ENCODE measurements at places on chromosomes 2 and 18.

- DNase-seq, result no peak
Observed at GRCh38 chr2:104889291-104889959, 35.5 kb downstream of the POU3F3 start.

DNA sequence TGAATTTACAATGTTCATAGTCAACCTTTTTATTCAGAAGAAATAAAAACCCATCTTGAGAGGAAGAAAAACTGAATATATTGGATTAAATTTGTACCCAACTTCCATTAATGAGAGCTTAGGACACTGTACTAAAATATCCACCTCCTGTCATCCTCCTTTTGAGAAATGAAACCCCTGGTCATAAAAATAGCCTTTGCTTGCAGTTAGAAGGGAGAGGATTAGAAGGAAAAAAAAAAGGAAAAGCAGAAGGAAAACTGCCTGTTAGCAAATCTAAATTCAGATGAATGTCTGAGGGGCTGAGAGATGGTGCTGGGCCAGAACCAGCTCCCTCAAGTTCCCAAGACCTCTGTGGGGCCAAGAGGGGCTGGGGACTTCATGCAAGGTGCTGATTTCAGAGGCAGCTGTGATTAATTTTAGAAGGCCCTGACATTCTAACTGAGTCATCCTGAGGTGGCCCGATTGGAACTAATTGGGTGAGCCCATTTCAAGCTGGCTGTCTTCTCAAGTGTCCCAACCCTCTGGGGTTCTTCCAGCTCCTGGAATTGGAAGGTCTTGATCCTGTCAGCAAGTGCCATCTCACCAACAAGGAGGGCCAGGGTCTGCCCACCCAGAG is 38.4 kb upstream of the BIN1 start:
- DNase-seq, result peak; percentile 69

GRCh38 chr18:73741946-73742345 is 405.7 kb downstream of the FBXO15 start:
- DNase-seq, result peak; percentile 64

- DNase-seq, result no peak
Observed at GRCh38 chr18:22640281-22640842, 222.6 kb upstream of the CTAGE1 start.

- DNase-seq, result no peak
Observed at GRCh38 chr18:51862051-51862715, 477.8 kb upstream of the DCC start.

DNA sequence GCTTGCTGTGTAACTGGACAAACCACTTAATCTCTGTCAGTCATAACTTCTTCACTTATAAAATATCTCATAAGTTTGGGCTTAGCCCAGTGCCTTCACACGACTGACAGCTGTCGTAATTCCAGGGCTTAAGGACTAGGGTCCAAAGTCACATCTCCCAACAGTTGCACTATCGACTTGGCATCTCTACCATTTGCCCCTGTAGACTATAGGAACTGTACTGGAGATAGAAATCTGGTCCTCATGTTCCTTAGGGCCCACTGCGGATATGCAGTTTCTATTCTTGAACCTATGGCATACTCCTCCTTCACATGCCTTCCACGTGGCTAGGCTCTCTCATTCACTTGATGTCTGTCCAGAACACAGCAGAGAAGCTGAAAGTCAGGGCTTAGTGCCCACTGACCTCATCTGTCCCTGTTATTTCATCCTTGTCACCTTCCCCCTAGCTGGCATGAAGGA is 2.7 kb downstream of the ABHD1 start:
- no peak for DNase-seq

- DNase-seq, result peak; percentile 98
Observed at GRCh38 chr2:223735659-223736244, 101.6 kb downstream of the AP1S3 start.

- peak; percentile 33 for DNase-seq
Observed at GRCh38 chr18:36387310-36387709, 89.8 kb downstream of the FHOD3 start.

GRCh38 chr2:32768387-32769174 is 140.7 kb downstream of the TTC27 start:
- no peak for DNase-seq

- DNase-seq, result peak; percentile 37
Observed at GRCh38 chr2:190578158-190579057, 43.9 kb upstream of the NEMP2 start.

DNA sequence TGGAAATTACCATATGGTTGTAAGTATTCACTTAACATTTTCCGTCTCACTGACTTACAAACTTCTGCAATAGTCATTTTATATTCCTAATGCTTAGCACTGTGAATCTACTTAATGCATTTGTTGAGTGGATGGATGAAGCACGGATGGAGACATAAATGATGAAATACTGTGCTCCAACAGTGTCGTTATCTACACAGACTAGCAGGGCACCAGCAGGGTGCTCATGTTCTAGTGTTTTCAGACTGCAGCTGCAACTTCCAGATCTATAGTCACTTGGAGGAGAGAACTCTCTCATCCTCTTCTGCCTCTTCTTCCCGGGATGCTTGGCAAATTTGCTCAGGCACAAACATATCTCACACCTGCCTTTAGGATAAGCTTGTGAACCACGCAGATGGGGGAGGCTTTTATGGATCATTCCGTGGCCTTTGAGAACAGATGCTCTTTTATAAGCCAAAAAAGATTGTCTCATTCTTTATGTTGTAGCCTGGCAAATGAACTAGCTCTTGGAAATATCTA is 797.7 kb downstream of the MBD2 start:
- DNase-seq, result no peak

GRCh38 chr2:36611316-36611990 is 13.5 kb upstream of the FEZ2 start:
- peak; percentile 15 for DNase-seq

GRCh38 chr2:62119311-62119974 is 76.5 kb upstream of the B3GNT2 start:
- DNase-seq, result no peak
